ENCODE measurements at places on chromosomes 12 and 14. TPM values are rescaled to one million over a fixed set of nuclear protein-coding genes. Genes with fewer than 3 reads are reported as not detected.

The GDF3 gene
- total RNA-seq, result not detected

The ATG101 gene
- 31.1 TPM for total RNA-seq

The KNTC1 gene
- total RNA-seq, result 139 TPM

The SUSD6 gene
- 40.0 TPM for total RNA-seq

The BIN2 gene
- 161 TPM for total RNA-seq

The NGDN gene
- 44.0 TPM for total RNA-seq

The TSHR gene
- not detected for total RNA-seq

The IL31 gene
- total RNA-seq, result not detected

- peaks cover 12% of the 10 kb centered on the region for H3K4me1 ChIP-seq
- H3K4me3 ChIP-seq, result no peak overlapping the region
- H3K36me3 ChIP-seq, result no peaks in the 10 kb centered on the region
- peaks cover 9% of the 10 kb centered on the region for H3K27me3 ChIP-seq
Measured at GRCh38 chr14:23052182-23052623, 5.1 kb downstream of the CDH24 start.

DNA sequence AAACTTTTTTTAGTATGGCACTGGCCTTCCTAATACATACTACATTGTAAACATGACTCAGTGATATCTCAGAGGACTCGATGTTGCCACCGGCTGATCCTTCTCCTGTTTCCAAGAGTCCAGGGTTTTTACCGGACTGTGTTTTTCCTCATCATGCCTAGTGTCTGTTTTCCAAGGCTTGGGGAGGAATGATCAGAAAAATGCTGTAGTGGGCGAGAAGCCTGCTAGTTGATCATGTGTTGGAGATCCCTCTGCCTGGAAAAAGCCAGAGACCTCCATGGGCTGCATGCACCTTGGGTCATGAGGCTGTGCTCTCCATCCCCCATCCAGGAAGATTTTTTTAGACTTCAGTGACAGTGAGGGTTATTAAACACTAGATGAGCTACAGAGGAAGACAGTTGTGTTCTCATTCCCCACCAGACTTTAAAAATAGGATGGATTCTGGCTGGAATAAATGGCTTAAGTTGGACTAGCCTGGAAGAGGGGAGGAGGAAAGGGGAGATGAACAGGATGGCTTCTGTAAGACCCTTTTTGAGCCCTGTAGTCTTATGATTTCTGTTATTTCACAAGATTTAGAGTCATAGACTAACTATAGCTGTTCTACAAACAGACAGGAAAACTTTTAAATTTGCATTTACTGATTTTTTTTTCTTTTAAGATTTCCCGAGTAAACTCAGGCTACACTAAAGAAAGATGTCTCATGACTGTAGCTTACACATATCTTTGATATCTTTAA lies 145.7 kb downstream of the SAMD4A start:
- peak overlapping the region; percentile 40 for H3K4me3 ChIP-seq
- peak overlapping the region; percentile 75 for H3K27ac ChIP-seq
- DNase-seq, result no peak
- H3K4me1 ChIP-seq, result peaks cover 27% of the 10 kb centered on the region

GRCh38 chr12:46205294-46205693 lies 63.5 kb downstream of the SLC38A1 start:
- H3K27me3 ChIP-seq, result no peaks in the 10 kb centered on the region
- H3K4me1 ChIP-seq, result peaks cover 31% of the 10 kb centered on the region
- no peak for DNase-seq
- no peak overlapping the region for H3K4me3 ChIP-seq
- no peak overlapping the region for H3K27ac ChIP-seq
- H3K36me3 ChIP-seq, result peaks cover 86% of the 10 kb centered on the region

GRCh38 chr14:103456167-103456835 lies 66.3 kb downstream of the CKB start:
- no peak for DNase-seq
- H3K27me3 ChIP-seq, result no peaks in the 10 kb centered on the region
- H3K4me3 ChIP-seq, result no peak overlapping the region
- H3K36me3 ChIP-seq, result peaks cover 30% of the 10 kb centered on the region
- H3K4me1 ChIP-seq, result peaks cover 14% of the 10 kb centered on the region
- H3K27ac ChIP-seq, result peak overlapping the region; percentile 1

DNA sequence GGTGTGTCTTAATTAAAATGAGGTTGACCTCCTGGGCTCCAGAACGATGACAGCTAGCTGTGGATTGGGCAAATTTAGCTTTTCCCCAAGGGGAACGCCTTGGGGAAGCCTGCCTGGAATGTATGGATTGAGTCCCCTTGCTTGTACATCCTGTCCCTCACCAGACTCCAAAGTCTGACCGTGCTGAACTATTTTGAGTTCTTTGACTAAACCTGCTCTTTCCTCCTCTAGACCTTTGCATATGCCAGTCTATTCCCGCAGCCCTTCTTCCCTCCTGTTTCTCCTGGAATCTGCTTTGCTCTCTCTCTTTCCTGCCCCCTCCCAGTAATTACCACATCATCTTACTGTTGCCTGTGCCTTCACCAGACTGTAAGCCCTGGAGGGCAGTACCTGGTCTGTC lies 11.5 kb upstream of the KDM2B start:
- H3K27me3 ChIP-seq, result no peaks in the 10 kb centered on the region
- no peak overlapping the region for H3K4me3 ChIP-seq
- peaks cover 36% of the 10 kb centered on the region for H3K4me1 ChIP-seq
- H3K27ac ChIP-seq, result peak overlapping the region; percentile 74
- DNase-seq, result no peak

DNA sequence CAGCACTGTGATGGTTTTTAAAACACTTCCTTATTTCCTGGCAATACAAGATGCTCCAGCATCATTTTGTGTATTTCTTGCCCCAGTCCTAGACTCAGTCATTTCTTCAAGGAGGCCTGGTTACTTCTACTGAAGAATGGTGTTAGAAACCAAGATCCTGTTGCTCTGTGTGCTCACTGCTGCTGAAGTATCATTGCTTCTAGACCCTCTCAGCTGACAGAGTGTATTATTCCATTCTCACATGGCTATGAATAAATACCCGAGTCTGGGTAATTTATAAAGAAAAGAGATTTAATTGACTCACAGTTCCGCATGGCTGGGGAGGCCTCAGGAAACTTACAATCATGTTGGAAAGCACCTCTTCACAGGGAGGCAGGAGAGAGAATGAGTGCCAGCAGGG lies 14.9 kb upstream of the SERPINA6 start:
- peaks cover 26% of the 10 kb centered on the region for H3K27me3 ChIP-seq
- no peak for DNase-seq
- H3K4me1 ChIP-seq, result no peaks in the 10 kb centered on the region
- H3K27ac ChIP-seq, result no peak overlapping the region

DNA sequence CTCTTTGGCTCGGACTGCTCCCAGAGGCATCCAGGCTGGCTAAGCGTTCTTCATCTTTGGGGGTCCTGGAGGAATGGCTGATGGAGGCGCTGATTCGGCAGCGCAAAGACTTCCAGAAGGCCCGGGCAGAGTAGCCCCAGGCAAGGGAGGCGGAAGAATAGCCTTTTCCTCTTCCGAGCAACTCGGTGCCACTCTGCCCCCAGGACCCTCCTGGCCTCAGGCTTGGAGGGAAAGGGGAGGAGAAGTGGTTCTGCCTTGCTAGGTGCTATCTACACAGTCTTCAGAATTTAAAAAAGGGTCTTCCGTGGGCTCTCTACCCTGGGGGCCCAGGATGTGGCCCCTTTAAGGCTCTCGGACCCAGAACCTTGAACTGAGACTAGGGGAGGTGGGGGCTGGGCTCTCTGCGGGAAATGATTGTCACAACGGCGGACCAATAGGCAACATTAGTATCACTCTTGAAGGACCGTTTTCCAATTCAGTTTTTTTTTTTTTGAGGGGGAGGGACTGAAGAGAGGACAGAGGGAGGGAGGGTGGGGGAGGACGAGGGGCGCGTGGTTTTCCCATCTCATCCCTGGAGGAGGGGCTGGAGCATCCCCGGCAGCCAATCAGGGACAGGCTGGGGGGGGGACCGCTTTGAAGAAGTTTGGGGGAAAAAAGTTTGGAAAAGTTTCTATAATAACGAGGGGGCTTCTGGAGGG lies at the start of gene NFATC4:
Gene NFATC4, plus strand, starts transcription at position 671 of the 698 bp plus-strand sequence. CDS start 157 bp downstream, outside the sequence.
- H3K27ac ChIP-seq, result no peak within 1 kb of the TSS
- no peaks in the 10 kb centered on the region for H3K36me3 ChIP-seq
- H3K4me1 ChIP-seq, result peaks cover 31% of the 10 kb centered on the region

GRCh38 chr14:21054768-21055145 lies 2.9 kb upstream of the RNASE8 start:
- H3K27ac ChIP-seq, result no peak overlapping the region
- peaks cover 21% of the 10 kb centered on the region for H3K27me3 ChIP-seq
- H3K4me1 ChIP-seq, result no peaks in the 10 kb centered on the region
- DNase-seq, result no peak
- H3K4me3 ChIP-seq, result no peak overlapping the region

DNA sequence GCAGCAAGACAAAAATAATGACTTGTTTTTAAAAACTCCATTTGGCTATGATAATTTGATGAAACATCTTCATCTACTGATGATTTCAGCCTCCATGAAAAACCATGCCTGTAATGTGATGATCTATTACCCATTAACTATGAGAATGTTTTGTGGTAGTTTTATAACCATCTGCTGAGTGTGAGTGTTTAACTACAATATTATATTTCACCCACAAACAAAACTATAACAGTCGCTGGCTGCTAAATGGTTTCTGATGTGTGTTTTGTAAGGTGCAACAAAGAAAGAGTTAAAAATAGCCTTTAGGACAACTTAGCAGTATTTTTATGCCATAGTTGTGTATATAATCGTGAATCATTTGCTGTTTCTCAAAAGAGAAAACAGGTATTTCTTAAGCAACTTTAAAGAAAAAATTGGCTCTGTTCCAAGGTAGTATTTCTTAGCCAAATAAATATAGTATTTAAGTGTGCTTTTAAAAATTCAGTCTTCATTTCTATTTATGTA lies 4.9 kb downstream of the PTHLH start:
- no peak overlapping the region for H3K27ac ChIP-seq
- H3K4me1 ChIP-seq, result peaks cover 18% of the 10 kb centered on the region
- H3K36me3 ChIP-seq, result no peaks in the 10 kb centered on the region
- peaks cover 67% of the 10 kb centered on the region for H3K27me3 ChIP-seq

- H3K4me1 ChIP-seq, result no peaks in the 10 kb centered on the region
- H3K4me3 ChIP-seq, result no peak overlapping the region
- no peaks in the 10 kb centered on the region for H3K27me3 ChIP-seq
- no peak overlapping the region for H3K27ac ChIP-seq
- H3K36me3 ChIP-seq, result no peaks in the 10 kb centered on the region
- DNase-seq, result no peak
Measured at GRCh38 chr14:85222341-85222740, 307.6 kb upstream of the FLRT2 start.

GRCh38 chr12:102990419-102990818 lies 32.9 kb downstream of the ASCL1 start:
- no peaks in the 10 kb centered on the region for H3K27me3 ChIP-seq
- H3K4me1 ChIP-seq, result peaks cover 13% of the 10 kb centered on the region
- no peak overlapping the region for H3K27ac ChIP-seq
- DNase-seq, result no peak
- no peak overlapping the region for H3K4me3 ChIP-seq

- DNase-seq, result no peak
- H3K27me3 ChIP-seq, result no peaks in the 10 kb centered on the region
- H3K36me3 ChIP-seq, result no peaks in the 10 kb centered on the region
- H3K4me1 ChIP-seq, result no peaks in the 10 kb centered on the region
- no peak overlapping the region for H3K4me3 ChIP-seq
Measured at GRCh38 chr12:75103822-75104221, 105.8 kb downstream of the KCNC2 start.

All from activated CD8-positive, alpha-beta T cell treated with anti-CD3 and anti-CD28 coated beads, Interleukin-2, amount 10 ng/mL, durations not matched to agents 7 days and 5 days (primary cell).